ENCODE measurements at places on chromosomes 3 and 15.

- DNase-seq = peak; percentile 29
These were observed 1.3 kb downstream of the FEM1B start for GRCh38 chr15:68278595-68279405.

DNA sequence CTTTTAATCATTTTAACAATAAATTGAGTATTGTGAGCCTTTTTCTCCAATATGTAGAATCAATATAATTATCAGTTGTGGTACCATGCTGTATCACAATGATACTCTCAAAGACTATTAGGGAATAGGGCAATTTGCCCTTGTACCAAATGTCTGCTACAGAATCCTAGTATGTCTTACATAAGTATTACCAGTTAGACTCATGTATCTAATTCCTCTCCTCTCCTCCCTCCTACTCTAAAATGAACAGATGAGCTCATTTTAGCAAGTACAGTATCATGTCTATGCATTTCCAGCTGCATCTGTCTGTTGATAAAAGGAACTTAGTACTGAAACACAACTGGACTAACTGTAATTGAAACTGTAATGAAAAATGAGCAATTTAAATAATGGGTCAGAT lies 124.3 kb upstream of the ATP11B start:
- DNase-seq = no peak

GRCh38 chr3:31132132-31132769 lies 237.8 kb upstream of the GADL1 start:
- DNase-seq = peak; percentile 20

- DNase-seq = no peak
These were observed 20.1 kb downstream of the DUSP7 start for GRCh38 chr3:52036222-52036694.

GRCh38 chr3:193848547-193848946 lies 255.5 kb downstream of the OPA1 start:
- no peak for DNase-seq

- DNase-seq = no peak
These were observed 23.7 kb downstream of the CIP2A start for GRCh38 chr3:108565506-108565905.

- DNase-seq = no peak
These were observed 415.4 kb downstream of the RBMS3 start for GRCh38 chr3:29696311-29696710.

- no peak for DNase-seq
These were observed 22.9 kb downstream of the PDIA5 start for GRCh38 chr3:123089611-123090331.

GRCh38 chr3:171358181-171358880 lies 101.9 kb downstream of the TNIK start:
- DNase-seq = no peak

DNA sequence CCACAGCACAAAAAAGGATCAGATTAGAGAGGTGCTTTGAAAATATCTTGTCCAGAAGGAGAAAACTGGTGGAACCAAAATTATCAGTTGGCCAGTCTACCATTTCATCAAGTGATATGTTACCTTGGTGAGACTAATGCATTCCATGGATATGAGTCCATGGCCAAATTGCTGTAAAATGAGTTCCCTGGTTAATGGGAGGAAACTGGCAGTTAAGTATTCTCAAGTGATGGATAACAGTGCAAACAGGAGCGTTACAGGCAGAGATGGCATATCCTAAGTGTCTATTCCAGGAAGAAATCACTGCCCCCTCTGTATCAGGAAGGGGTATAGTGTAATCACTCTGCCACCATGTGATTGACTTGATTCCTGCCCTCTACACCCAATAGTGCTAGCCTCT lies 34.0 kb downstream of the MYRIP start:
- DNase-seq = no peak

GRCh38 chr3:12415014-12415680 lies 69.1 kb upstream of the TSEN2 start:
- no peak for DNase-seq

GRCh38 chr3:176935194-176935888 lies 261.9 kb downstream of the TBL1XR1 start:
- DNase-seq = no peak

GRCh38 chr3:130488288-130488687 lies 28.7 kb upstream of the COL6A6 start:
- DNase-seq = no peak

- DNase-seq = no peak
These were observed 123.3 kb upstream of the NANOGP8 start for GRCh38 chr15:35208353-35208752.

DNA sequence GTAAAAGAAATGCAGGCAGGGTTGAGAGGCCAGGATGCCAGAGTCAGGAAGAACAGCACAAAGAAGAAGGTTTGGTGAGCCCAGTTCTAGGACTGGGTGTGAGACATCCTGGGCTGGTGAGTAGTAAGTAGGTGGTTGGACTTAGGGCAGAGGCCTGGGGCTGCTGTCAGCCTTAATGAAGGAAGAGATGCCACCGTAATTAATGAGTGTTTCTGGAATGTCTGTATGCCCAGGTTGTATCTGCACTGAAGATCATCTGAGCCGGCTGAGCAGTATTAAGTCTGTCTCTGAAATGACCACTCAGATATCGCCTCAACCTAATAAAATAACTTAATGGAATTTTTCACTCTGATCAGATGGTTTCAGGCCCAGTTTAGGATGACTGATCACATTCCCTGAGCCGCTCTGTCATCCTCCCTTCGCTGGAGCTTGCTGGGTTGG lies 532.9 kb upstream of the IL12A start:
- DNase-seq = no peak

GRCh38 chr3:112611752-112612515 lies 29.0 kb downstream of the CCDC80 start:
- DNase-seq = no peak

DNA sequence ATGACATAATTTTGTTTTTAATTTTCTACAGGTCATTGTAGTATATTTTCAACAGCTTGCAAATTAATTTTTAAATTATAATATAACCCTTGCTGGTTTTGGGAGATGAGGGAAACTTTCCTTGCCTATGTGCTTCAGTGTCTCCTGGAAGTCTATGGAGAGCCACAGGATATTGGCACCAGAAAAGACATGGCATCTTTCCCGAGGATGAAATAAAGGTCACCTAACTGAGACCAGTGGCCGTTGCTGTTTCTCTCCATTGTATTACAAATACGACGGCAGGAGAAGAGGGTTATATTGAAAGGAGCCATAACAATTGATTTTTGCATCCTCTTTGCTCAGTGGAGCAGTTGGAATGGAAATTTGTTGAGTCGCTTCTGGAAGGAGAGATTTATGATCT lies 19.9 kb upstream of the AQP9 start:
- no peak for DNase-seq

DNA sequence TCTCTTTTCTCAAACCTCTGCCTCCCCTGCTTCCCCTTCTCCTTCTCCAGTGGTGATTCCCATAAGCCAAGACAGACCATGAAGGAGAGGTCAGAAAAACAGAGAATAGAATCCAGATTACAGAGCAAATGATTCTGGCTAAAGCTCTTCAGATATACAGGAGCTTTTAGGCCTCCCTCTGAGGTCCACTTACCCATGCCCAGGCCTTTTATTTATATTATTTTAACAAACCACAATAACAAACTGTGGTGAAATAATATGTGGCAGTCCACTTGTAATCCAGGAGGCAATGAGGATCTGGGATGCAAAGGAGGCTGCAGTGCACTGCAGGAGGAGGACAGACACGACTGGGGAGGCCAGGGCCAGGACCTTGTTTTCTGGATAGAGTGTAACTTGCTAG lies 104.1 kb downstream of the STAC start:
- no peak for DNase-seq

GRCh38 chr15:89656116-89656815 lies 999 bp upstream of the KIF7 start:
- DNase-seq = no peak

GRCh38 chr3:177778633-177779032 lies 581.4 kb upstream of the TBL1XR1 start:
- DNase-seq = no peak

DNA sequence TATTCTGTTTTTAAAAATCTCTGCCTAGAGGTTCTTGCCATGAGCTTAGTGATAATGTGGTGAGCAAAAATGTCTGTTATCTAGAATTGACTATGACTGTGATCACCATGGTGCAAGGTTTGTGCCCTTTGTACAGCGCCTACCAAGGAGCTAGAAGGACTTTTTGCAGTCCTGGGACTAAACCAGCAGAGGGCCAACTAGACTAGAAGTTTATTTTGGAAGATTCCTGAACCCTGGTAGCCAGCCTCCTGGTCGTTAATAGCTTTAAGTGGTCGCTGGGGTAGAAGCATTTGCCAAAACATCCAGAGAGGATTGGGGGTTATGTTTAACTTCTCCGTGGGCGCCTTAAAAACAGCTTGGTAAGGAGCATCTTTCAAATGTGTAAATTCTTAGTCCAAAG lies 7.8 kb downstream of the SCG5 start:
- peak; percentile 28 for DNase-seq

DNA sequence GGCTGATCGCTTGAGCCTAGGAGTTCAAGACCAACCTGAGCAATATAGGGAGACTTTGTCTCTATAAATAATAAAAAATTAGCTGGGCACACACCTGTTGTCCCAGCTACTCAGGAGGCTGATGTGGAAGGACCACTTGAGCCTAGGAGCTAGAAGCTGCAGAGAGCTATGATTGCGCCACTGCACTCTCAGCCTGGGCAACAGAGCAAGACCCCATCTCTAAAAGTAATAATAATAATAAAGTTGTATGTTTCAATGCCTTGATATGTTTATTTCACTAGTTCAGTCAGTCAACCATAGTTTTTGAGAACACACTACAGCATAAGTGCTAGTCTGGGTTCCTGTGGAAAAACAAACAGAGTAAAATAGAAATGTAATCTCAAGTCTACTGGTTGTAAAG lies 36.5 kb downstream of the IGF2BP2 start:
- no peak for DNase-seq

- no peak for DNase-seq
These were observed 422.2 kb upstream of the SGO1 start for GRCh38 chr3:20608054-20608738.

GRCh38 chr3:87120881-87121280 lies 106.2 kb upstream of the CHMP2B start:
- DNase-seq = no peak

DNA sequence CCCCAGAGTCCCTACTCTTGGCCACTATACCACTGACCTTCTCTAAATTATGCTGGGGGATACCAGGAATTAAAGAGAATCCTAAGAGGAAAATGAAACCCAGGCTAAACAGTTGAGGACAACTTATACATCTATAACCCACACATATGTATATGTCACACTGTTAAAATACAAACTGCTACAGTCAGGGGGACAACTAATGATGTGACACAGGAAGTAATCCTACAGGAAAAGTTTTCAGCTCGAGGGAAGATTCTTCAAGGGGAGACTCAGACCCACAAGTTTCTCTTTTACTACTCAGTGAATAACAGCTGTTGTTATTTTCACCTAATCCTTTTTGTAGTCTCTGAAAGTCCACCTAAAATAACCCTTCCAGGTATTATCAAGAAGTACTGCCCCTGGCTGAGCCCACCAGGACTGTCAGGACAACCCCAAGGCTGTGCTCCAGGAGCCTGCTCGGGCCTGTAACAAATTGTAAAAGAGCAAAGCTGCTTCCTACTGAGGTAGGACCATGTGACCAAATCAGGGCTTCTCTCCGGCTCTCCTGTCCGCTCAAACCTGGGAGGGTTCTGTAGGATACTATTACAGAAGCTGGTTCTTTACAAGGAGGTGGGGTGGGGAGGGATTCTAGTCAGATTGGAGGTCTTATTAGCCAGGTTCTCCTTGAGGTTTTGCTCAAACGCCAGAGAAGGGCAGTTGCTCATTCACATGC lies 91.6 kb downstream of the SRGAP3 start:
- DNase-seq = no peak

GRCh38 chr3:42688487-42689420 lies 3.4 kb downstream of the KLHL40 start:
- DNase-seq = no peak

GRCh38 chr15:87567406-87568030 lies 689.0 kb downstream of the NTRK3 start:
- DNase-seq = no peak

- DNase-seq = no peak
These were observed 184.6 kb upstream of the TRIM42 start for GRCh38 chr3:140493271-140493670.

- no peak for DNase-seq
These were observed 27.8 kb downstream of the IL5RA start for GRCh38 chr3:3082234-3082924.

GRCh38 chr15:100918690-100919480 lies at the start of gene LRRK1:
Gene LRRK1 (plus strand): TSS chr15:100919357. CDS start chr15:100924633, 5,276 bp downstream.
- no peak for DNase-seq

GRCh38 chr3:157650172-157650571 lies 147.0 kb upstream of the VEPH1 start:
- DNase-seq = no peak

- no peak for DNase-seq
These were observed 644.6 kb downstream of the CADM2 start for GRCh38 chr3:85603378-85603777.

DNA sequence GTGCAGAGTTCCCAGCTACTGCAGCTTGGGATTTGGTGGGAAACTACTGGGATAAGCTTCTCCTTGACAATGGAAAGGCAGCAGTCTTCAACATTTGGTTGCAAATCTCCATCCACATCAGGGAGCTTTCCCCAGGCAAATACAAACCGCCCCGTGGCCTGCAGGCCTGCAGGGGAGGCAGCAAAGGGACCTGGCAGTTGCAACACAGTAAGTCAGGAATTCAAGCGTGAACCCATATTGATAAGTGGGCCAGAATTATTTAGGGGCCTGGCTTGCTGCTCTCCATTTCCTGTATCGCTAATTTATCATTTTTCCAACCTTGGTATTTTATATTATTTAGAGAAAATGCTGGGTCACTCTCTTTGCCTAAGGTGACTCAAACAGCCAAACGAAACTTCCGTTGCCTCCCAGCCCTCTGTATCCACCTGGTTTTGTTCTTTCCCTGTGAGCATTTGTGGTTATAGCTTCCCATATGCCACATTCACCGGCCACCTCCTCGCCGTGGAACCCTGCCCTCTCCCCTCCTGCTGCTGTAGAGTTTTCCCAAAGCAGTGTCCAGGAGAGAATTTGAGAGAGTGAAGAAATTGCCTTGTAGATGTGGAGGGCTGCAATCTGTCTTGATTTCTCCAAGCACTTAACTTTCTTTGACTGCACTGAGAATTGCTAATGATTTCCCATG lies 34.8 kb downstream of the B3GALNT1 start:
- DNase-seq = no peak

- DNase-seq = no peak
These were observed 127.0 kb upstream of the ROBO2 start for GRCh38 chr3:76912841-76913383.

GRCh38 chr3:53044711-53045517 lies 959 bp downstream of the SFMBT1 start:
- peak; percentile 64 for DNase-seq

GRCh38 chr3:19934098-19934566 lies at the start of gene EFHB:
Gene EFHB (minus strand): TSS chr3:19934217. CDS start chr3:19934018, 199 bp downstream.
- DNase-seq = peak; percentile 27

- no peak for DNase-seq
These were observed 33.3 kb upstream of the FBN1 start for GRCh38 chr15:48678851-48679250.
